Activated T-helper 1 cell treated with anti-CD3 and anti-CD28 coated beads, Interleukin-12 subunit alpha, Interleukin-12 subunit beta, Interleukin-2, Interleukin-4 antibody, amounts not matched to agents 30 ng/mL and 10 ng/mL and 1 ng/mL, durations not matched to agents 14 hours and 24 hours and 36 hours (primary cell): ENCODE measurements at places on chromosomes 4 and X.

DNA sequence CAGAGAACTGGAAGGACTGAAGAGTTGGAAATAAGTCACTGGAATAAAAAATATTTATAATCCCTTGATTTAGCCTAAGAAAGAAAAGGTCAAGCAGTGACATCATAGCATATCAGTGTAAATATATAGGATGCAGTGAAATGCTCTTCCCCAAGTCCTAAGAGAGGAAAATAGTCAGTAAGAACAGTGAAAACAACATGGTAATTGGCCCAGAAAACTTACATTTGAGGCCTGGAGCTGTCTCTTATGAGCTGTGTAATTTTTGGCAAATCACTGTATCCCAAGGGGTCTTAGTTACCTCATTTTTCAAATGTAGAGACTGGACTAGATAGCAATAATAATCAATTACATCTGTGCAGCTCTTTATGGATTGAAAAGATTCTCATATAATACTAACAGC lies 255.7 kb upstream of the AR start:
- DNase-seq: no peak

GRCh38 chr4:72283357-72283756 lies 251.6 kb downstream of the NPFFR2 start:
- no peak for DNase-seq

GRCh38 chrX:108557580-108557979 lies 117.9 kb downstream of the COL4A5 start:
- no peak for DNase-seq

DNA sequence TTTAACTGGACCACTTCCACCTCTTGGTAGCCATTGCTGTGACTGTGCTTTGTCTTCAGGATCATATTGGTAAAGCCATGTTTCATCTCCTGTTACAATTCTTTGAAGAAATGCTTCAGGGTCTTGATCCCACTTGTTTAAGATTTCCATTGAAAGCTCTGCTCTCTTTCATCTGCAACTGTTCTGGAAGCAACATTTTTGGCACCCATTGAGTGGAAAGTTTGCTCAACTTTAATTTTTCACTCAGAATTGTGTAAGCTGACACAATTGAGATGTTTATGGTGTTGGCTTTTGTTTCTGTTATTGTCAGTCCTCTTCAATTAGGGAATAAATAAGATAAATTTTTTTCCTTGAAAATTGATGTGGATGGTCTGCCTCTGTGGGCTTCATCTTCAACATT lies 237.4 kb downstream of the MAPK10 start:
- DNase-seq: no peak

GRCh38 chrX:131828482-131828881 lies 194.6 kb upstream of the STK26 start:
- no peak for DNase-seq

- DNase-seq: no peak
These were observed 47.7 kb downstream of the FGFRL1 start for GRCh38 chr4:1058997-1059665.

GRCh38 chr4:73869130-73870055 lies at the start of gene CXCL1:
Gene CXCL1, plus strand, starts transcription at chr4:73869393. Its CDS starts 78 bp downstream, at chr4:73869471.
- DNase-seq: no peak

GRCh38 chrX:104913348-104913747 lies 307.1 kb downstream of the TEX13A start:
- DNase-seq: no peak

DNA sequence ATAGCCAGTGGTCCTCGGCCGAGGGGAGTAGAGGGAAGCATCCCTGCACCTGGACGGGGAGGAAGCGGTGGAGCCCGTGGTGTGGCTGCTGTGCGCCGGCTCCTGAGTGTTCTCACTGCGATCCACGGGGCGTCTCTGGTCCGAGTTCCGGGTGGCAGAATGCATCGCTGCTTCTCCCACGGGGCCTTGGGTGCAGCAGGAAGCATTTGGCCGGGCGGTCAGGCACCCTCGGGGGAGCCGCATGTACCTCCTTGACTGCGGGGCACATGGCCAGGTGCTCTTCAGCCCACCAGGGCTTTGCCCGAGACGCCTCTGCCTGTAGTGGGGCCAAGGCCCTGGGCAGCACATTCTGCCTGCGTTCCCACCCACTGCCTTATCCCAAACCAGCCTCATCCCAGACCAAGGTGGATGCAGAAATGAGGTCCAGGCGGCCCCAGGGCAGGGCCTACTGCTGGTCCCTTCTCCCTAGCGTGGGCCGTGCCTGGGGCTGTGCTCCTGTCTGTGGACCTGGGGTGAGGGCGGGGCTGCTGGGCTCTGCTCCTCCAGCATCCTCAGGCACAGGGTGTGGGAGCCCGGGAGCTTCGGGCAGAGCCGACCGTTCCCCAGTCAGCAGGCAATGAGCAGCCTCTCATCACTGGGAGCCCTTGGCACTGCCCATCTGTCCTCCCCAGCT lies 27.5 kb downstream of the NKX1-1 start:
- DNase-seq: no peak

GRCh38 chr4:27861381-27861787 lies 1000.7 kb downstream of the STIM2 start:
- DNase-seq: no peak

GRCh38 chrX:13254076-13254785 lies 65.6 kb downstream of the ATXN3L start:
- DNase-seq: no peak

DNA sequence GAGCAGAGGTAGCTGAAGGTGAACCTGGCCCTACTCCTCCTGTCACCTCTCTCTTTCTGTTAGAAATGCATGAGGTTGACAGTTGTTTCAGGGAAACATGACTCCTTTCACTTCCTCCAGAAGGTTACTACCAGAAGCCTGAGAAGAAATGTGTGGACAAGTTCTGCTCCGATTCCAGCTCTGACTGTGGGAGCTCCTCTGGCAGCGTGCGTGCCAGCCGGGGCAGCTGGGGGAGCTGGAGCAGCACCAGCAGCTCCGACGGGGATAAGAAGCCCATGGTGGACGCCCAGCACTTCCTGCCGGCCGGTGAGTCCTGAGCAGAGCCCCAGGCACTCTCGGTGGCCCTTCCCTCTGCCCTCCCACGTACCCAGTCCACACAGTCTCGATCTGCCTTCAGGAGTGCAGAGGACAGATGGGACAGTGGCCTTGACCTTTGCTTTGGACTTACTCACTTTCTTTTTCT lies 61.3 kb upstream of the TLR2 start:
- no peak for DNase-seq

DNA sequence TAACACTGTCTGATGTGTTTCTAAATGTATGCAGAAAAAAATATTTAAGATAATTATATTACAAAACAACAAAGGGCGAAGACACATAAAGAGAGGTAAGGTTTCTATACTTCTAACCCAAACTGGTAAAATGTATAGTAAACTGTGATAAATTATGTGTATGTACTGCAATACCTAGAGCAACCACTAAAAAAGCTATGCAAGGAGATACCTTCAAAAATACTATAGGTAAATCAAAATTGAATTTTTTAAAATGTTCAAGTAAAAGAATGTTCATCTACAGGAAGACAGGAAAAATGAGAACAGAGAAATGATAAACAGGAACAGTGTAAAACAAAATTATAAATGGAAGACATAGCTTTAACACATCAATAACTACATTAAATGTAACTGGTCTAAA lies 27.3 kb upstream of the RAI2 start:
- DNase-seq: no peak

DNA sequence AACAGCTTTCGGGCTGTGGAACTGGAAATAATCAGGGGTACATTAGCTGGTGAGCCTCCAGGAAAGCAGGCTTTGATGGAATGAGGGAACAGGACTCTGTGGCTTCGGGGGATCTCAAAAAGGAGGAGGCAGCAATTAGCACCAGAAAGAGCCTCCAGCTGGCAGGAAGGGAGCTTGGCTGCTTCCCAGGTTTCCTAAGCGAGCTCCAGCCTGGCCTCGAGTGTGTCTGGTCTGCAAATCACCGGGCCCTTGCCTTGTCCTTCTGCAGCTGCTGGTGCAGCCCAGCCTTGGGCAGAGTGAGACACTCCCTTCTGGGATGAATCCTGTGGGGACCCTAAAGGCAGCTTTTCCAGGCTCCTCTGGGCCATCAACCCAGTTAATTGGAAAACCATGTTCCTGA lies 10.7 kb upstream of the PDHA1 start:
- DNase-seq: no peak
